ENCODE measurements at places on chromosomes 4 and X.

DNA sequence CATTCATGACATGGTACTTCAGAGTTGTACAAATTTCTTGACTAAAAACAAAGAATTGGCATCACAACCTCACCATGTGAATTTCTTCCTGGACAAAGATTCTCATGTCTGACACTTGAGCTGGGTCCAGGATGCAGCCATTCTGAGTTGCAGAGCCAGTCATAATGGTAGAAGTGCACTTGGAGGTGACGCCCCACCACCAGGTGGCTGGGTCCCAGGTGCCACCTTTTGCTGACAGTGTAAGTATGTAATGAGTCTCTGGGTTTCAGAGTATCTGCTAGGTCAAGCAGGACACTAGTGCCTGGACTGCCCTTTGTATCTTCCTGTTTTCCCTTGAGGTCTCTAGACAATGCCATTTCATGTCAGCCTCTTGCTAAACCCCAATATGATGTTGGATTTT lies 36.6 kb upstream of the WDR1 start:
- no peak for DNase-seq

- no peak for DNase-seq
Measured at GRCh38 chr4:5460106-5460801, 248.1 kb downstream of the EVC2 start.

- peak; percentile 45 for DNase-seq
Measured at GRCh38 chr4:128286474-128287058, 1.0 kb downstream of the PGRMC2 start.

DNA sequence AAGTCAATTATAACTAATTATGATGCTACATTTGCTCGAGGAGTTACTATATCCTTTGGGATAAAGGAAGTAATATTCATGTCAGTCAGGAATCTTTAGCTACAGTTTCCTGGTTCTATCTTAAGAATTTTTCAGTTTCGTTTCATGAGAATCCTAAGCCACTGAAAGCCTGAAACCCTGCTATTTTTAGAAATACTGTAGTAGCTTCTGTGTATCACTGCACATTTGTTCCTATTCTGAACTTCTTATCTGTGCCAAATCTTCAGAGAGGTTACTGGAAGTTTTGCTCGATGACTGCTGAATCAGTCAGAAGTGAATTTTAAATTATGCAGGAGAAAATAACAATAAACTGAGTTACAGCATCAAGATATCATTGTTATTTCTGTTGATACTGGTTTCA lies 249.2 kb downstream of the TENM3 start:
- no peak for DNase-seq

- DNase-seq, result no peak
Measured at GRCh38 chr4:83436680-83437079, 18.9 kb downstream of the HELQ start.

DNA sequence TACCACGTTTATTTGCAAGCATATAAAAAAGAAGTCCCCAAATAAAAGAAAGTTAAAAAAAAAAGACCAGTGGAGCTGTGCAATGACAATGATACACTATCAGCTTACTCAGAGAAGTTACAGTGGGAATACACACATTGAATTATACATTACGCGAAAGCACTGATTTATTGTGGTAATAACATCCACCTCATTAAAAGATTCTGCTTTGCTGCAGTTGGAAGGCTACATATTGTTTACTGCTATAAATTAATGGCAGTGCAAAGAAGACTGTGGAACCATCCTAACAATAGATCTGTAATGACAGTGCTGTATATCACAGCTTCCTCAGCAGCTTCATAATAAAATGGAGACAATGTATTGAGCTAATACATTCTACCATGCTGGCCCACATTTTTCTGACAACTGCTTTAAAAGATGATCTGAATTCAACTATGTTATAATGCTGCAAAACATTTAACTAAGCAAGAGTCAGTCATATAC lies 142.5 kb upstream of the MAB21L2 start:
- DNase-seq, result no peak

GRCh38 chrX:45191820-45192409 lies 8.8 kb downstream of the DIPK2B start:
- DNase-seq, result no peak

- DNase-seq, result no peak
Measured at GRCh38 chr4:94765648-94766047, 7.9 kb downstream of the BMPR1B start.

- DNase-seq, result no peak
Measured at GRCh38 chr4:100366213-100366612, 151.6 kb downstream of the EMCN start.

- DNase-seq, result no peak
Measured at GRCh38 chr4:126247409-126247808, 932.7 kb downstream of the FAT4 start.

DNA sequence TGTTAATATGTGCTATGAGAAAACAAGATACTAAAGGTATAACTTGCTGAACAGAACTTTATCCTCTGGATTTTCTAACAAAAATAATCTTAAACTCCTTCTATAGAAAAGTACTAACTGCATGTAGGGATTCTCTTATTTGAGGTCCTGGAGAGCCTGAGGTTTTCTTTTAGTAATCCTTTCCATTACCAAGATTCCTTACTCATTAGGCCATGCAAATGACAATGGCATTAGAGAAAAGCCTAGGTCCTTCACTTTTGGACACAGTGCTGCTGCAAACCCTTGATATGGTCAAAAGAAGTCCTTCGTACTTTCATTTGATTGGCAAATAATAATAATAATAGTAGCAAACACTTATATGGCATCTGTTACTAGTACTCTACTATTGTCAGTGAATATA lies 3.2 kb downstream of the MMRN1 start:
- DNase-seq, result no peak

GRCh38 chr4:46550471-46550870 lies 160.5 kb upstream of the GABRA2 start:
- DNase-seq, result no peak

GRCh38 chrX:50581405-50581804 lies 110.8 kb upstream of the DGKK start:
- DNase-seq, result no peak

DNA sequence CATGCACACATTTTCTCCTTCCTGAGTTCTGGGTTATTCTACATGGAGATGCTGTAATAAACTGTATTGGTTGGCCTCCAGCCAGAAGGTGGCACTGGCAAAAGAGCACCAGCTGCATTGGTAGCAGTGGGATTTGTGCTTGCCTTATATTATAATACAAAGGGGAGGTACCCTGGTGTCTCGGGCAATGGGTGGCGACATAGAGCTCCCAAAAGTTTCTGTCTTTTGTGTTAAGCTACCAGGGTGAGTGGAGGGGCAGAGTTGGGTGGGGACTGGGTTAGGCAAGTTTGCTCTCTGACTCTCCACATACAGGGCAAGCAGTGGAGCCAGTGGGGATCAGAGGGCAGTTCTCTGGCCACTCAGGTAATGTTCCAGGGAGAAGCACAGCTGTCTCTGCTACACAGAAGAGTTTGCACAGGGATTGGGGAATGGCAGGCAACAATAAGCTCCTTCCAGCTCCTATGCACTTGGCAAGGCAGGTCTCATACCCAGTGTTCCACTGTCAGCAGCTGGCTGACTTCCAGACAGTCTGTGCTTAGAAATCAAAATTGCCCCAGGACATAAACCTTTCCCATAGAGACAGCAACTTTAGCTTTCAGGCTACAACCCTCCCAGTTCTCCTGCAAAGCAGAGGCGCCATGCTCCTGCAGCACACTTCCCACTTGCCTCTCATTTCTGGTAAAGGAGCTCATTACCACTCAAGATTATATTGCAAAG lies 463.9 kb upstream of the PCDH7 start:
- DNase-seq, result no peak

DNA sequence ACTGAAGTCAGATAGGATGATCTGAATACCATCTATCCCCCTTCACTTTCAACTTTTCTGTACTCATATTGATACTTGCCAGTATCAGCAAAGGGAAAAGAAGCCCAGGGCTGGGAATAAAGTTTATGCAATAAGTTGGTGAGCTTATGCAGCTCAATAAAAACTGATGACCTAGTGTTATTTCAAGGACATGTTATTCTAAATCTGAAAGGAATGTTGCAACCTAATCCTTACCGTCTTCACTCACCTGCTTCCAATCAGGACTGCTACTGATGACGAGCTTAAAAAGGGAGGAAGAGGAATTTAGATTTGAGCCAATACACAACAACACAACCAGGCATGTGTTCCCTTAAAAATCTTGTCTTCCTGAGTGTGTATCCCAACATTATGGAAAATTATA lies 419.9 kb downstream of the SPRY1 start:
- no peak for DNase-seq

GRCh38 chrX:107442914-107443527 lies 6.4 kb upstream of the FRMPD3 start:
- DNase-seq, result no peak

- DNase-seq, result no peak
Measured at GRCh38 chrX:15946783-15947580, 92.4 kb upstream of the AP1S2 start.

DNA sequence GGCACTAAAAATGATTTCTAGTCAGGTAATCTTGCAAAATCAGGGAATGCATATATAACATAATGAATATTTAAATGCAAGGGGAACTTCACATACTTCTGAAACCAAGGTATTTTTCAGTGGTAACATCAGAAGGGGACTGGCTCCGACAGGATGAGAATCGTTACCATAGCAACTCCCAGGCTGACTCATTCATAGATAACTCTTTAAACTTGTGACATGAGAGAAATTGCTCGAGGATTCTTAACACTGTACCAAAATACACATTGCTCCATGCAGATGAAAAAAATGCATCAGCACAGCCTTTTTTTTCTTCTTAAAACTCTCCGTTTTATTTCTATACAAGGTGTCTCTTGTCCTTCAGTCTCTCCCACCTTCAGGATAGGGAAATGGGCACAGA lies 114.3 kb downstream of the GABRB1 start:
- DNase-seq, result no peak

GRCh38 chrX:152923599-152923998 lies 25.7 kb downstream of the ZNF185 start:
- no peak for DNase-seq

DNA sequence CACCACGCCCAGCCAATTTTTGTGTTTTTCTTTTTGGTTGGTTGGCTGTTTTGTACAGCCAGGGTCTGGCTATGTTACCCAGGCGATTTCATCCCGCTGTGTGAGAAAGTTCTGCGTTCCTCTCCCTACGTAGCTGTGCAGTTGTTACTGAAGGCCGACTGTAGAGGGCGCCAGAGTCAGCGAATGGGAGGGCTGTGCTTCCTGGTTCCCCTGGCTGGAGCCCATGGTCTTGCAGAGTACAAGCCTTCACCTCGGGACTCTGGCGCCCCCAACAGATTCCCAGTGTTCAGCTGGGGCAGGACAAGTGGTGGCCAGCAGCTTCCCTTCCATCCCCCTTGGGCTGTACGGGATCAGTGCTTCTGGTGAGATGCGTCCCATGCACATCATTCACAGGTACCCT lies 5.6 kb upstream of the CT45A1 start:
- DNase-seq, result no peak

GRCh38 chr4:81466841-81467671 lies 4.7 kb downstream of the RASGEF1B start:
- peak; percentile 84 for DNase-seq

DNA sequence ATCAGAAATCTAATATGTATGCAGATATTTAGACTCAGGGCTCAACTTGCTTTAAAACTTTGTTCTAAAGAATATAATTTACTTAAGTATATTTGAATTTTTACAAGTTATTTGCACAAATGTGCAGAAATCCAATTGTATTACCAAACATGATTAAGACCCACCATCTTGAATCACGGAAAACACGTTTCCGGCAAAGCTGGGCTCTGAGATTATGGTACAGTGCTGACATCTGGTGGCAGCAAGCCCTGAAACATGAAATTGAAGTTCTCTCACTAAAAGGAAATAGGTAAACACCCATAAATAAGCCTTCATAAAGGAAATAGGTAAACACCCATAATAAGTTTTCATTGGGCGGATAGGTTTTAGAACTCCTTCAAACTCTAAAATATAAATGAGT lies 98.3 kb upstream of the MAOA start:
- DNase-seq, result peak; percentile 63

DNA sequence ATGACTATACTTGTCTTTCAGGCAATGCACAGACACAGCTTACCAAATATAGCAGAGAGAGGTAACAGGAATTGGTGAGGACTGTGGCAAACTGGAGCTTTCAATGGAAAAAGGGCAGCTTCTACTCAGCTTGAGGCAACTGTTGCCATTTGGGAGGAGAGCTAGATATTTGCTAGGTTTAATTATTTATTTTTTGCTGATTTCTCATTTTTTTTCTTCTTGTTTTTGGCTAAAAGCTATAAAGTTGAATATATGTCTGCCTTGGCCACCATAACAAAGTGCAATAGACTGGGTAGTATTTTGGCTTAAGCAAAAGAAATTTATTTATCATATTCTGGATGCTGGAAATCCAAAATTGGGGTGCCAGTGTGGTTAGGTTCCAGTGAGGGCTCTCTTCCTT lies 93.9 kb downstream of the LDB2 start:
- DNase-seq, result no peak
